Breast epithelium (tissue), 4 donors: ENCODE measurements at places on chromosomes 13 and 19. TPM values are rescaled to one million over a fixed set of nuclear protein-coding genes. Genes with fewer than 3 reads are reported as not detected.

Gene CILP2
- total RNA-seq: 0.16 TPM

GRCh38 chr13:110109910-110110309 lies 197.0 kb downstream of the COL4A1 start:
- DNase-seq: no peak

DNA sequence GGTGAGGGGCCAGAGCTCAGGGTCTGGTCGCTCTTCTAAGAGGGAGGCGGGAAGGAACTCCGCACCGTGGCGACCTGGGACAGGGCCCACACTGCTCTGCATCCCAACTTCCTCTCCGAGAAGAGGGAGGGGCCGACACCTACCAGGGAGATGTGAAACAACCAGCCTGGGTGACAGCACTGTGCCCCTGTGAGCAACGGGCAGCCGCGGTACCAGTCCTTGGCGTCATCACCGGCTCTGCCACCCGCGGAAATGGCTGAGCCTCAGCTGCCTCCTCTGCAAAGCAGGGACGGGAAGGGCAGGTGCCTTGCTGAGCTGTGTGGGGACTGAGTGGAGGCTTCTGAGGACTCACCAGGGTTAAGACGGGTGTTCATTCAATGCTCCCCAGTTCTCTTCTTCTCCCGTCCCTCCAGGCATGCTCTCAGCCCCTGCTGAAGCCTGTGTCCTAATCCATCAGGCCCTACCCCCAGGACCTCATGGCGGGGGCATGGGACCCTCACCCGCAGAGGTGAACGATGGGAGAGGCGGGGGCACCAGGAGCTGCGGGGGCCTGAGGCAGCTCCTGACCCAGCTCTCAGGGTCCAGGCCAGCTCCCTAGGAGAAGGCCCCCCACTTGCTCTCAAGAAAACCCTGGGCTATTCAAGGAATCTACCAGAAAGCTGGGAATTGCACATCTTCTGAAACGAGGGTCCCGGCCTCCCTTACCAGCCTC lies 9.3 kb downstream of the ZNF787 start:
- DNase-seq: no peak

DNA sequence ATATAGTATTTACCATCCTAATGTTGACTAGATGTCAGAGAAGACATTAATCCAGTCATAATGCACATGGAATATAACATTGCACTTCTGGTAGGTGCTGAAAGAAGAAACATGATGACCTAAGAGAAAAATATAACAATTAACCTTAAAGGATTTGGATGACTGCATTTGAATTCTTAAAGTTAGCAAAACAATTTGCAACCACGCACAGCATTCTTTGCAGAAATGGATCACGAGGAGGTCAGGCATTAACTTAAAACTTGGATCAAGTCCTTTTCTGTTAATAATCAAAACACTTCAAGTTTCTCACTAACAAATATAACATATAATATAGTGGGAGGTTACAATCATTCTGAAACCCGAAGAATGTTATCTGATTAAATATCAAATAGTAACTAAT lies 525.0 kb upstream of the SLITRK6 start:
- no peak for DNase-seq

DNA sequence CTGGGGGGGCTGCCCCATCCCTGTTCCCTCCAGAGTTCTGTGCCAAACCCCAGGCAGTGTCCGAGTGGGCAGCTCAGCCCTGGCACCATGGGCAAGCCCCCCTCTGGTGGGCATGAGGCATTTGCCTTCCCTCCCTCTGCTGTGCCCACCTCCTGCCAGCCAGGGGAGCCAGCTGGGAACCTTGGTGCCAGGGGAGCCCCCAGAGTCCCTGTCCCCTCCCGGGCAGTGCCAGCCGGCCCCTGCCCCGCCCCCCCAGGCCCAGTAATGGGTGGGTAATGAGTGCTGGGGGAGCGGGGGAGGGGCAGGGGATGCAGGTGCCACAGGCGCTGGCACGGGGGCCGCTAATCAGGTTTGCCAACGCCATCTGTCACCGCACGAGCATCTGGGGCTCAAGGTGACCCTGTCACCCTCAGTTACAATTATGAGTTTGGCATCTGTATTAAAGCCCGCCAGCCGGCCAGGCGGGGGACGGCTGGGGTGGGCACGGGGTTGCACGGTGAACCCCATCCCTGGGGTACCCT lies 5.9 kb downstream of the DAND5 start:
- no peak for DNase-seq

GRCh38 chr13:111328574-111329410 lies 8.3 kb downstream of the TEX29 start:
- no peak for DNase-seq

Gene GAS6
- total RNA-seq: 85.9 TPM

Gene MBD3L2
- total RNA-seq: not detected

Gene CGB5
- total RNA-seq: not detected

DNA sequence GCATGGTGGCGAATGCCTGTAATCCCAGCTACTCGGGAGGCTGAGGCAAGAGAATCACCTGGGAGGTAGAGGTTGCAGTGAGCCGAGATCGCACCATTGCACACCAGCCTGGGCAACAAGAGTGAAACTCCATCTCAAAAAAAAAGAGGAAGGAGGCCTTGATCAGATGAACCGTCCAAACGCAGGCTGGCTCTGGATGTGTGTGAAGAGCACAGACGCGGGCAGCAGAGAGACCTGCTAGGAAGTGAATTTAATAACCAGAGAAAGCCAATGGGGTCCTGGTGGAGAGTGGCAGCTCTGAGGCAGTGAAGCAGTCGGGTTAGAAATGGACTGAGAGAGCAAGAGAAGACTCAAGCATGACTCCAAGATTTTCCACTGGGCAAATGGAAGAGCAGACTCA lies 136.5 kb downstream of the RNF17 start:
- DNase-seq: no peak

Gene ZNF577
- total RNA-seq: 19.5 TPM

DNA sequence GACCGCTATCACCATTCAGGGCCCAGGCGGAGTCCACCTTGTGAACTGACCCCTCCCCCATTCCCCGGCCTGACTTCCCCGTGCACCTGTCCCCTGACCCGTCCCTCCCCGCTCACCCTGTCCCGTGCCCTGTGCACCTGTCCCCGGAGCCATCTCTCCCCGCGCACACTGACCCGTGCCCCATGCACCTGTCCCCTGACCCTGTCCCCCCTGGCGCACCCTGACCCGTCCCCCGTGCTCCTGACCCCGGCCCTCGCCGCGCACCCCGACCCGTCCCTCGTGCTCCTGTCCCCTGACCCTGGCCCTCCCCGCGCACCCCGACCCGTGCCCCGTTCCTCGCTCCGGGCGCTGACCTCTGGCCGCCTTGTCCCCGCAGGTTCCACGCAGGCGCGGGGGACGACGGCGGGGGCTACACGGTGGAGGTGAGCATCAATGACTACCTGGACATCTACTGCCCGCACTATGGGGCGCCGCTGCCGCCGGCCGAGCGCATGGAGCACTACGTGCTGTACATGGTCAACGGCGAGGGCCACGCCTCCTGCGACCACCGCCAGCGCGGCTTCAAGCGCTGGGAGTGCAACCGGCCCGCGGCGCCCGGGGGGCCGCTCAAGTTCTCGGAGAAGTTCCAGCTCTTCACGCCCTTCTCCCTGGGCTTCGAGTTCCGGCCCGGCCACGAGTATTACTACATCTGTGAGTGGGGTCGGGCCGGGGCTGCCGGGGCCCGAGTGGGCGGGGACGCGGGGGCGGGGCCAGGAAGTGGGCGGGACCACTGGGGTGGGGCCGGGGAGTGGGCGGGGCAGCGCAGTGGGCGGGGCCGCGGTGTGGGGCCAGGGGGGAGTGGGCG lies 9.7 kb downstream of the EFNA2 start:
- DNase-seq: no peak

Gene SULT2A1
- total RNA-seq: not detected

Gene RETN
- not detected for total RNA-seq

- no peak for DNase-seq
These were observed 64.2 kb downstream of the SIAH3 start for GRCh38 chr13:45787346-45787745.

- DNase-seq: no peak
These were observed 3.4 kb downstream of the ZNF536 start for GRCh38 chr19:30375553-30376031.
